Psoas muscle (tissue), 8 donors: ENCODE measurements at places on chromosomes 6 and 20. TPM values are rescaled to one million over a fixed set of nuclear protein-coding genes. Genes with fewer than 3 reads are reported as not detected.

The MYLK4 gene
- total RNA-seq, result 1.2 TPM

DNA sequence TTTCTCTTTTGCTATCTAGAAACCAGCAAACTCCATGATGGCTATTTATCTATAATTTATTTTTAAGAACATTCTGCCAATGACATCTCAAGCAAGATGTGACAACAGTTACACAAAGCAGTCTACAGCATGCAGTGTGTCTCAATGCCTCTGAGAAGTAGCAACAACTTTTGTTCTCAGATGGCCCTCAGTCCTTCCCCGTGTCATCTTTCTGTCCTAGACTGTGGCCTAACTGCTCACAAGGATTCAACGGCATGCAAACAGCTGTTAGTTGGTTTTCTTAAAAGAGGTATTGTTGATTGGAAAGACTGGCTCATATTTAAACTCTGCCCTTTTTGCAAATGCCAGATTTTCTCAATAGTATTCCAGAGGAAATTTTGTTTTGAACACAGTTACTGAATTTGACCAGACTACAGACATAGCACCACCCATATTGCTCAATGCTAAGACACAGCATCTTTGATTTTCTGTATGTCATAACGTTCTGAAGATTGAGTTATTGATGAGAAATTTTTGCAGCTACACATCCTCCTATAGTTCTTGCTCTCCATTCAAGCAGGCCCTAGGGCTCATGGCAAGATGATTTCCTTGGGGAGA is 26.1 kb upstream of the F13A1 start:
- no peak for DNase-seq

DNA sequence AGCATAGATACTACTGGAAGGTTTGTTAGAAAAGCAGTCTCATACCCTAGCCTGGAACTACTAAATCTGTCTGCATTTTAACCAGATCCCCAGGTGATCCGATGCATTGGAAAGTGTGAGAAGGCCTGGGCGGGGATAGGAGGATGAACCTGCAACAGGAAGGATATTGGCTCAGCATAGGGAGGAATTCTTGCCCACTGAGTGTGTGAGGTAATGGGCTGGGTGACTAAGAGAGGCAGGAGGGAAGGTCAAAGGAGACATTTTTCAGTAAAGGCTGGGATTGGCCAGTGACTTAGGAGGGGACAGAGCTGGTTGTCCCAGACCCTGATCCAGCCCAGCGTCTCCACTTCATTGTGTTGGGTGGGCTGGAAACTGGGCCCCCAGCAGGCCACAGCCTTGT is 191.0 kb upstream of the LRFN2 start:
- no peak for DNase-seq

DNA sequence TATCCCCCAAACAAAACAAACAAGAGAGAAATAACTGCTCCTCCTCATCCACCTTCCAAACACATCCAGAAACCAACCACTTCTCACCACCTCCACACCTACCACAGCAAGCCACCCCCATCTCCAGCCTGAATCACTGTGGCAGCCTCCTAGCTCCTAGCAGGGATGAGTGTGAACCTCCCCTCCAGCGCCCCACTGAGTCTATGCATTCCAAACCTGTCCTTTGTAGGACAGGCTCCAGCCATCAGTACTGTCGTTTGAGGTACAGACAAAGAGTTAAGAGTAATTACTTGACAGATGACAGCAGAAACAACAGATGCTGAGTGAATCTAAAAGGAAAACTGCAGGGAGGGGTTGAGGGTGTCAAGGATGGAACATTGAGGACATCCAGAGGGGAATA is 2.4 kb downstream of the METTL24 start:
- no peak for DNase-seq

- no peak for DNase-seq
Observed at GRCh38 chr6:90315354-90315950, 18.8 kb upstream of the BACH2 start.

DNA sequence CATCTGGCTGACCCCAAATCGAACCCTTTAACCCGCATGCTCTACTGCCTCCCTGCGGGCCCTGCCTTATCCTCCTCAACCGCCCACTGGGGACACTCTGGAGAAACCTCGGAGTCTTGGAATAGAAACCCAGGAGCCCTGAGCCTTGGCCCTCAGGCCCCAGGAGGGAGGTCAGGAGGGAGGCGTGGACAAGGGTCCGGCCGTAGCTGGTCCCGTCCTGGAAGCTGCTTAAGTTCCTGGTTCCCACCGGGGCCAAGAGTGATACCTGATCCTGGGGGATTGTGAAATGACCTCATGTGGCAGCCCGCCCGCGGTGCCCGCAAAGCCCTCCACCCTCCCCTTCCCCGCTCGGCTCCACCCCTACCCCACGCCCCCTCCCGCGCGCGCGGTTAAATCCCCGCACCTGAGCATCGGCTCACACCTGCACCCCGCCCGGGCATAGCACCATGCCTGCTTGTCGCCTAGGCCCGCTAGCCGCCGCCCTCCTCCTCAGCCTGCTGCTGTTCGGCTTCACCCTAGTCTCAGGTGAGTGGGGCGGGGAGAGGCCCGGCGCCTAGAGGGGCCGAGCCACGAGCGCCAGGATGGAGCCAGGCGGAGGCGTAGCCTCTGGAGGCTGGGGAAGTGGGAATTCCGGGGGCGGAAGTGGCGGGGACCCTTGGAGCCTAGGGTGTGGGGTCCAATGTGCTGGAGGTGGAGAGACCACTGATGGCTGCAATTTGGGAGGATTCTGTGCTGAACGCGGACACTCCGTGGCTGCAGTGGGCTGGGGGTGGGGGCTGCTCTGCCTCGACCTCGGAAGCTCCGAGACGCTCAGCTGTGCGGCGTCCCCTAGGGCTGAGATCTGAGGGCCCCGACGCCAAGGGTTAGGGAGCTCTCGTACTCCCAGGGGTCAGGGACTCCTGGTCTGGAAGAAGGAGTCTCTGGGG is at the start of gene WFDC2:
TSS of gene WFDC2 (plus strand) at position 418 of the 926 bp plus-strand sequence. CDS start at position 447, 29 bp downstream.
- peak; percentile 30 for DNase-seq

- no peak for DNase-seq
Observed at GRCh38 chr6:79073888-79074287, 4.2 kb downstream of the PHIP start.
